ENCODE measurements at places on chromosomes 2 and 18.
A peak's percentile ranks its signal among the peaks of the same experiment; 100 is the strongest.

DNA sequence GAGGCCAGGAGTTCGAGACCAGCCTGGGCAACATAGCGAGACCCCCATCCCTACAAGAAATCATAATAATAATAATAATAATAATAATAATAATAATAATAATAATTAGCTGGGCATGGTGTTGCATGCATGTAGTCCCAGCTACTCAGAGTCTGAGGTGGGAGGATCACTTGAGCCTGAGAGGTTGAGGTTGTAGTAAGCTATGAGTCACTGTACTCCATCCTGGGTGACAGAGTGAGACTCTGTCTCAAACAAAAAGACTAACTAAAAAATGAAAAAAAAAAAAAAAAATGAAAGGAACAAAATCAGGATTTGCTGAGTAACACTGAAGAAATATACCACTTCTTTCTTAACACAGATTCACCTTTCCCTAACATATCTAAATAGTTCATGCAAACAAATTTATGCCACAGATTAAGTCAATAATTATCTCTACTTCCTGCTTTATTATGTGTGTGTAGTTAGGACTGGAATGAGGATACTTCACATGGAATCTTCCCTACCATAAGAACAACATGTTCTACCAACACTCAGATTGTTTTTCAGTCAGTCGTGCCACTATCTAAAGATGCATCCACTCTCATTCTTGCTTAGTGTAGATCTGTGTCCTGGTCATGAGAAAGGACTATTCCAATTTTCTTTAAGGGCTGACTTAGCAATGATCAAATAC, 928.7 kb downstream of the SLC4A3 start:
- DNase-seq: no peak

- no peak for DNase-seq
Measured at GRCh38 chr2:180057706-180058412, 50.8 kb upstream of the CWC22 start.

GRCh38 chr2:56267415-56267788, 83.6 kb downstream of the CCDC85A start:
- no peak for DNase-seq

- no peak for DNase-seq
Measured at GRCh38 chr2:176115883-176116813, at the start of gene HOXD10. TSS of gene HOXD10 (plus strand) at chr2:176116778. CDS start at chr2:176116834, 56 bp downstream.

- no peak for DNase-seq
Measured at GRCh38 chr2:172049567-172050120, 35.7 kb upstream of the DLX1 start.

DNA sequence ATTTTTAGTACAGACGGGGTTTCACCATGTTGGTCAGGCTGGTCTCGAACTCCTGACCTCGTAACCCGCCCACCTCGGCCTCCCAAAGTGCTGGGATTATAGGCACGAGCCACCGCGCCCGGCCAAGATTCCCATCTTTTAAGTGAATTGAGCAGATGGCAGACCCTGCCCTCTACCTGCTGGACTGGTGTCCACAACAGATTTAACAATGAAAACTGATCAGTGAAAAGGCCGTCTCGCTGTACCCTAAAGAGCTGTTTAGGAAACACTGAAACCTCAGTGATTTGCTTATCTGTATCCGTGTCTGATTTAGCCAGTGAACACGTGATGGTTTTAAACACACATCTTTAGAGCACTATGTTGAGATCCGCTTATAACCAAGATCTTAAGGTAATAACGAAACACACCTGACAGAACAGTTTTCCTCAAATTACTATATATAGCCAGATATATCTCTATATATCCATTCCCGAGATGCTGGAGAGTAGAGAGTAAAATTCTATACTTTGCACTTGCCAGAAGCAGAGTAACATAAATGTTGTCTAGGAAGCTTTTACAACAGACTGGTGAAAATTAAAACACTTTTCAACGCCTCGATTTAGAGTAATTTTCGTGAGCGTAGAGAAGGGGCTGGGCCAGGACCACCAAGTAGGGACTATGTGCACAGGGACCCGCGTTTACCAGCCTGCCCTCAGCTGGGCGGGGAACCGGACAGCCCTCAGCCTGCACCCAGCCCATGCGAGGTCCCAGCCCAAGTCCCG, 594 bp downstream of the FAM161A start:
- no peak for DNase-seq

DNA sequence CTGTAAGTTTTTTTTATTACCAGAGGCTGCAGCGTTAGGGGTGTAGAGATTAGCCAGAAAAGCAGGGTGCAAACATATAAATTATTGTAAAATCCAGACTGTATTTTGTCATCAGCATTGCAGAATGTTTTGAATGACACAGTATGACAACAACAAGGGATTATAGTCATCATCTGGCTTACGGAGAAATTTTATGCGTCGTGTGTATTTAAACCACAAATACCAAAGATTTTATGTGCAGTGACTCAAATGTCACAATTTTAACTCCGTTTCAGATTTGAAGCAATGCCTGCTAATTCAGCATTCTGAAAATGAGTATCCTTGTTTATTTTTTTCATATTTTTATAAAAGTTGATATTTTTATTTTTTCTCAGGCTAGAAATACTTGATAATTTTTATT, 19.4 kb upstream of the TMX3 start:
- no peak for DNase-seq

DNA sequence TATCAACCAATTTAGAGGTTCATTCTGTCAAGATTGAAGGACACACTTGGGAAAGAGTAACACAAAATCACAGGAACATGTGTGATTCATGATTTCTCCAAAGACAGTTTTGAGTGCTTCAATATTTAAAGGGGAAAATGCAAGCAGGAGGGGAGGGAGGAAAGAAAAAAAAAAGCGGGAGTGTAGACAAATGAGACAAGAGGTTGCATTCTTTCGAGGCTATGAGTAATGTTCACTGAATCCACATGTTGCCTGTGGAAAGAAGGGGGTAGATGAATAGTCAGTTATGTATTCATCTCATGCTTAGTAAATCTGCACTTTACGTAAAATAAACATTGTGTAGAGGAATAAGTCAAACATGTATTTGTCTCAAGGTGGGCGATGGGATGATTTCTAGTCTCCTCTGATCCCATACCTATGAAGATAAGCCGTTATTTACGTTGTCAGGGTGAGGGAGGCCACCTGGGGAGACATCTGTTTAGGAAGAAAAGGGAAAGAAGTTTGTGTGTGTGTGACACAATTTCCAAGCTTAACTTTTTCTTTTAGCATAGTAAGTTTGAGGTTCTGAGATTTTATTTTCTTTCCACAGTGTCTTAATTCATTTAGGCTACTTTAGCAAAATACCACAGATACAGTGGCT, 211.0 kb upstream of the ZC3H15 start:
- no peak for DNase-seq

DNA sequence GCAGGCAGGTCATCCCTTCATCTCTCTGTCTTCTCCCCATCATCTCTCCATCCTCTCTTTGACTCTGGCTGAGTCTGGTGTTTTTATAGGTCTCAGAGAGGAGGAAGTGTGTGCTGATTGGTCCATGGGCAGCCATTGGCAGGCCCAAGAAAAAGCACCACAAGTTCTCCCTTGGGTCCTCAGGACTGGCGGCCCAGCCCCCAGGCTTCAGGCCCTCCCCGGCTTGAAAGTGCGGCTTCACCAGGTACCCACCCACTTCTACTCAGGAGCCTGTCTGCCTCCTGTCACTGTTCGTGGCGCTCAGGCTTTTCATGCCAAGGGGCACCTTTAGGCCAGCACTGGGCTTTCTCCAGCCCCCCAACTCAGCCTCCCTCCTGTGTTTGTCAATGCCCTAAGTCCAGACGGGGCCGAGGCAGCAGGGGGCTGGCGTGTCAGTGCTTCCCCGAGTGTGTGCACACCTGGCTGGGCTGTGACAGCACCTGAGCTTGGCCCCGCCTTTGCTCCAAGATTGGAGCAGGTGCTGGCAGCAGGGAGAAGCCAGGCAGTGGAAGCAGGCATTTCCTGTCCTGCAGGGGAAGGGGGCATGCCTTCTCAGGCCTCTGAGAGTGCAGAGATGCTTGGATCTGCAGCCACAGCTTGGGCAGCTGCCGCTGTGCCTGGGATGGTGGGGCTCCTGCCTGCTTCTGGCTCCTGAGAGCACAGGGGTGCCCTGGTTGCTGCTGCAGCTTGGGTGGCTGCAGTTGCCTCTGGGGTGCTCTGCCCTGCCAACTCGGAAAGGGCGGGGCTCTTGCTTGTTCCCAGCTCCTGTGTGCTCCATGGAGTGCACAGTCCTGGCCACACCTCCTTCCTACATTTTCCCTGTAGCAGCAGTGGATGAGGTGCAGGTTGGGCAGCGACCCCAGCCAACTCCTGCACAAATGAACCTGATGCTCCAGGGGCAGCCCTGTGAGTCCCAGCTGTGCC, 34.1 kb downstream of the FBXO48 start:
- DNase-seq: no peak

DNA sequence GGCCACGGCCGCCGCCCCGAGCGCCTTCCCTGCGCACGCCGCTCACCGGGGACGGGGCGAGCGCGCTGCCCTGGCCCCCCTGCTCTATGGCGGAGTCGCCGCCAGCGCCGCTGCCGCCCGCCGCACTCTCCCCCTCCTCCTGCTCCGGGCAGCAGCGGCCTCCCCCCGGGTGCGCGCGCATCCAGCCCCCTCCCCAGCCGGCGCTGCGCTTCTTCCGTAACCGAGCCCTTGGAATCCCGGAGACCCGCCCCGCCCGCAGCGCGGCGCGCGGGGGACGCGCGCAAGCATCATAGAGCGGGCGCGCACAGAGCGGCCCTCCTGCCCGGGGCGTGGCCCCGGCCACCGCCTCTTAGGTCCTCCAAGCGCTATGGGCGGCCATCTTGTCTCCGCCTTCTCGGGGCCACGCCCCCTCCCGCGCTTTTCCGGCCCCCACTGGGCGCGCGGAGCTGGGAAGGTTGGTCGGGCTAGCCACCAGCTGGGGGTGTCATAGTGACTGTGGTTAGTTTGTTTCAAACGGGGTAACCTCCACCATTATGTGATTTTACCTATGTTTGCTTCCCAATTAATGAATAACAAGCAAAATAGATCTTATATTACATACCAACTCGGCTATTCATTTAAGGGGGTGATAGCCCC, at the start of gene MBD2:
Gene MBD2 (minus strand): TSS at position 291 of the 636 bp plus-strand sequence. CDS start 110 bp downstream, at position 181.
- peak; percentile 96 for DNase-seq

GRCh38 chr2:197251163-197251562, 59.4 kb downstream of the ANKRD44 start:
- no peak for DNase-seq

- DNase-seq: no peak
Measured at GRCh38 chr2:197804758-197805714, 643 bp downstream of the PLCL1 start.

- no peak for DNase-seq
Measured at GRCh38 chr2:85326406-85327159, 1.2 kb downstream of the TGOLN2 start.

GRCh38 chr2:53173698-53174455, 593.7 kb upstream of the CHAC2 start:
- DNase-seq: no peak

- no peak for DNase-seq
Measured at GRCh38 chr2:3312576-3313345, 64.9 kb downstream of the EIPR1 start.

DNA sequence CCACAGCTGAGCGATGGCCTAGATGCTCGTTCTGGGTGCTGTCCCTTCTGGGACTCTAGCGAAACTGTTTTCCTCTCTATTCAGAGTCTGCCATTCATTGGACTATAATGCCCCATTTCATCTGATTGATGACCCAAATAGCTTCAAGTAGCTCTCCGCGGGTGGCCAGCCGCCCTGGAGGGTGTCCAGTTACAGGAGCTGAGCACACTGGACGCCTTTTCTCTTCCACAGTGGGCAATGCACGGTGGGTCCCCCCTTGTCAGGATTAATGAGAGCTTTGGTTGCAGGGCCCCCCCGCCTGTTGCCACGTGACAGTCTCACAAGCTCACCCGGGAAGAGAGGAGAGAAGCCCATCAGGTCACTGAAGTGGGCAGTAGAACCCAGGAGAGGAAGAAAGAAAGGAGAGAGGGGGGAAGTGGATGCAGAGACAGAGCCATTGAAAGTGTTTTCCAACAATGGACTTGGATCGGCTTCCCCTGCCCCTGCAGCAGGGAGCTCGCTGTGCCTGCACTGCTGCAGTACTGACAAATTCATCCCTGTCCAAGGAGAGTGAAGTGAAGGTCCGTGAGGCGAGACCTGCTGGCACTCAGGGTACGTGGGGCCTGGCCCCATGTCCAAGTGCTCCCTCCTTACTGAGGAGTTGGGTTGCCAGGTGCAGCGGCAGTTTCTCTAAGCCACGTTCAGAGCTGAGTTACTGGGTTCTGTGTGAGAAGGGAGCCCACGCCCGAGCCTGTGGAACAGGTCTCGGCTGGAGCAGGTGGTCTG, 44.8 kb downstream of the DIPK1C start:
- DNase-seq: no peak

GRCh38 chr2:238784671-238785527, 63.0 kb upstream of the TWIST2 start:
- DNase-seq: no peak

DNA sequence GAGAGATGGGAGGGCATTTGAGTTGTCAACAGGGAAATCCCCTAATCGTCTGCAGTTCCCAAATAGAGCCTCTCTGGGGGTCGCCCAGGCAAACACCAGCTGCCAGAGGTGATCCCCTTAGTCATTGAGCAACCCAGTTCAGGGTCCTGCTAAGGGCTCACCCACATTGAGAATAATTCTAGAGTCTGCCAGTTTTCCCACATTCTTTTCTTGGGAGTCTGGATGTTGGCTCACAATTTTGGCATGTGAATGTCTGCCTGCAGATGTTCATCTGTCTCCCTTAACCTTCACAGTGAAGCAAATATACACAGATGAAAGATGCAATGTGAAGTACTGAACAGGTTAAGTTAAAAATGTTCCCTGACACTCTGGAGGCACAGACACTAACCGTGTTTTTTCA, 11.4 kb upstream of the SMIM21 start:
- no peak for DNase-seq

- DNase-seq: no peak
Measured at GRCh38 chr18:61209801-61210200, 123.4 kb upstream of the CDH20 start.

- DNase-seq: no peak
Measured at GRCh38 chr2:106530866-106531265, 43.7 kb downstream of the CD8B2 start.

DNA sequence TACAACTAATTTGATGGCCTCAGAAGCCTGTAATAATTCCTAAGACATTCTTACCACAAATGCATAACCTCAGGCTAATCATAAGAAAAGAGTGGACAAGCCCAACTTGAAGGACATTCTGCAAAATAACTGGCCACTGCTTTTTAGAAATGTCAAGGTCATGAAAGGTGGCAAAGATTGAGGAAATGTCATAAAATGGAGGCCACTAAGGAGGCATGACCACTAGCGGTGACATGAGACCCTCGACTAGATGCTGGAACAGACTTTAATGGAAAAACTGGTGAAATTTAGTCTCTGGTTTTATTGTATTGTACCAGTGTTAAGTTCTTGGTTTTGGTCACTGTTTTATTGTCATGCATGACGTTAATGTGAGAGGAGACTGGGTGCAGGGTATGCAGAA, 78.6 kb downstream of the SP3 start:
- no peak for DNase-seq

- no peak for DNase-seq
Measured at GRCh38 chr2:233244818-233245217, 6.7 kb upstream of the ATG16L1 start.

- no peak for DNase-seq
Measured at GRCh38 chr18:65922103-65922502, 171.3 kb downstream of the CDH7 start.

- DNase-seq: no peak
Measured at GRCh38 chr18:46418663-46419260, 238.3 kb downstream of the LOXHD1 start.

All from coronary artery (tissue), 2 donors.